ENCODE measurements at places on chromosomes 16 and 17.
A peak's percentile ranks its signal among the peaks of the same experiment; 100 is the strongest.

DNA sequence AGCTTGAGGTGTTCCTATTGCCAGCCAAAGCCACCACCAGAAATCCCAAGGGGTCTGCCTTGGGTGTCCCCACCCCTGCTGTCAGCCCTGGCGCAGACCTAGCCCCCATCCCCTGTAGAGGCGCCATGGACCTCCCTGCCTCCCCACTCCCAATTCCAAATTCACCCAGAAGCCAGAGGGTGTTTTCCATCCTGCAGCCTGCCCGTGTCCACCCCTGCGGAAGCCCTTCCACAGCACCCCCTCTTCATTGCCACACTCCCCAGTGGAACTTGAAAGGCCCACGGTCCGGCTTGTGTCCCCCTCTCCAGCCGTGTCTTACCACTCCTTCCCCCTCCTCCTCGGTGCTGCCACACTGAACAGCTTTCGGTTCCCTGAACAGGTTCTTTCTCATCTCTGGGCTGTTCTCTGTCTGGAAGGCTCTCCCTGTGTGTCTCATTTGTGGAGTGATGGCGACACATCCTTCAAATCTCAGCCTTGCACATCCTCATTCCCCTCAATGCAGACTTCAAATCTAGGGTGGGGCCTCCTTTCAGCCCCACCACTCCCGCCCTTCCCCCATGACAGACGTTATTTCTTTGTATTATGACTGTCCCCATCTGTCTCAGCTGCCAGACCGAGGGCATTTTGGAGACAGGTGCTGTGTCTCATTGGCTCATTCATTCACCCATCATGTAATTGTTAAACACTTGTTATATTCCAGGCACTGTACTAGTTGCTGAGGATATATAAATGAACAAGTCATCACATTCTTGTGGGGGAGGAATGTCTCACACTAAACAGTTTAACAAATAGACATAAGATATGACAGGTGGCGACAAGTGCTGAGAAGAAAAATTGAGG lies 36.3 kb downstream of the ADGRG5 start:
- DNase-seq: no peak

GRCh38 chr17:57536289-57536688 lies 208.8 kb downstream of the CCDC182 start:
- no peak for DNase-seq

GRCh38 chr16:370443-370842 lies at the start of gene MRPL28:
Gene MRPL28 (minus strand): TSS chr16:370538. CDS start chr16:370218, 320 bp downstream.
- peak; percentile 89 for DNase-seq

DNA sequence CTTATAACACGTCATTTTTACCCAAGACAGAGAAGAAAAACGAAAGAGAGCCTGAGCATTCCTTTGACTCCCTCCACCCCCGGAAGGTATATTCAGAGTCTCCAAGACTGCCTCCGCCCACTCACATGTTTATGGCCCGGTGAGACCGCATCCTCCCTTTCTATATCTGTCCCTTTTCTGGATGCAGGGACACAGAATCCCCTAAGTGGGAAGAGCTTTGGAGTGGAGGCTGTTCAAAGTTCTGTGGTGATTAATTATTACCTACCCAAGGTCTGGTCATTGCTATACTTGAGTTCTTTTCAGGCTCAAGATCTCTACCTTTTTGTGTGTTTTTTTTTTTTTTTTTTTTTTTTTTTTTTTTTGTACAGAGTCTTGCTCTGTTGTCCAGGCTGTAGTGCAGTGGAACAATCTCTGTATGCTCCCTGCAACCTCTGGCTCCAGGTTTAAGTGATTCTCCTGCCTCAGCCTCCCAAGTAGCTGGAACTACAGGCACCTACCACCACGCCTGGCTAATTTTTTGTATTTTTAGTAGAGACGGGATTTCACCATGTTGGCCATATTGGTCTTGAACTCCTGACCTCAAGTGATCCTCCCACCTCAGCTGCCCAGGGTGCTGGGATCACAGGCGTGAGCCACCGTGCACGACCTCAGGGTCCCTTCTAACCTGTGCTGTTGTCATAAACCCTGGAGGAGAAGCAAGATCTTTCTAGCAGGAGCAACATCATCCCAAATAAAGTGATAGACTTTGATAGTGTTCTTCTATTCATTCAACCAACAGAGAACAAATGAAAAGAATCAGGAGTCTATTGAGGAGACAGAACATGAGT lies 407.1 kb downstream of the WWOX start:
- DNase-seq: no peak

GRCh38 chr17:65533852-65534457 lies 27.5 kb downstream of the AXIN2 start:
- DNase-seq: no peak

- DNase-seq: no peak
Measured at GRCh38 chr17:73510981-73511718, 133.1 kb downstream of the SDK2 start.

DNA sequence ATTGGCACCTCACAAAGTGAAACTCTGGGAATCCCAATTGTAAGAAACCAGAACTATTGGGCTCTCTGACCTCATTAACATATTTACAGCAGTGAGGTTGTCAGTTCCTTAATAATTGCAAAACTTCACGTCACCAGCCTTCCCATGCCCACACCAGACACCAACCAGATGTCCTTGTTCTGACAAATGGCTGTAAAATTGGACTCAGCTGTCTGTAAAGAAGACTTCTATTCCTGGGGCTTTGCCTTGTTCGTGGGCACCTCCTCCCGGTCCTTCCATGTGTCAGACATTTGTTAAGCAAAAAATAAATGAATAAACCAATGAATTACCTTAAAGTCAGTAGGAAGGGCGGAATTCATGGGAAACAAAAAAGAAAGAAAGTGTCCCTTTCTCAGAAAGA lies 284.3 kb upstream of the CDH11 start:
- no peak for DNase-seq

DNA sequence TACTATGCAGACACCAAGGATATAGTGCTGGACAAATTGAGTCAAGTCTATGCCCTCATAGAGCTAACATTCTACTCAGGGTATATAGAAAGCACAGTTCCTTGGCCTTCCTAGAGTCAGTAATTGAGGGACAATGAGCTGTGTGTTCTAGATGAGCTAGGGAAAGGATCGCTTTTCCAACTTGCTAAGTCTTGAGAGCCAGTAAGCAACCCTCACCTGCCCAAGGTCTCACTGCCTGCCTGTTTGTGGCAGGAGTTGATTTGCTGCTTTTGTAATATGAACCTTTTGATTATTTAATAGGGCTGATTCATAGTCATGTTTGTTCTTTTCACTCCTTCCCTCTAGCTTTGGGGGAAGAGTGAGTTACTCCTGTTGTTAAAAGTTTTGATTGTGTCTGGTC lies 6.5 kb downstream of the DDX42 start:
- no peak for DNase-seq

Measured in stimulated activated CD4-positive, alpha-beta T cell treated with anti-CD3 and anti-CD28 coated beads, Interleukin-1b, Interleukin-23, amount 100 ng/mL, for 1 hour (primary cell).